ENCODE measurements at places on chromosomes 7 and 10.

DNA sequence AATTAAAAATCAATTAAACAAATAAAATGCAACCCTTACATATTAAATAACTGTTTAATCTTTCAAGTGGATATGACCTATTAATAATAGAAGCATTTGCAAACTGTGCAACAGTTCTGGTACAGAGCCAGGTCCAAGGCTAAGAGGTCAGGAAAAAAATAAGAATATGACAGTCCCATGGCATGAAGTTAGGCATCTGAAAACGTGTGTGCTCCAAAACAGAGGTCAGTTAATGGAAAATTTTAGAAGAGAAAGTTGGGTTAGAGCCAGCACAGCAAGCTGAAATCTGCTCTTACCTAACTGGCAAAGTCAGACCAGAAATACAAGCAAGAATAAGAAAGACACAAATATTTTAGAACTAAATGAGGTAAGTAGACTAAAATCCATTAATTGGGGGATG is 757.7 kb downstream of the GRM8 start:
- no peak for DNase-seq

GRCh38 chr7:137669706-137670105 is 177.1 kb downstream of the DGKI start:
- no peak for DNase-seq

GRCh38 chr10:22640359-22640758 is 74.0 kb downstream of the PIP4K2A start:
- no peak for DNase-seq

DNA sequence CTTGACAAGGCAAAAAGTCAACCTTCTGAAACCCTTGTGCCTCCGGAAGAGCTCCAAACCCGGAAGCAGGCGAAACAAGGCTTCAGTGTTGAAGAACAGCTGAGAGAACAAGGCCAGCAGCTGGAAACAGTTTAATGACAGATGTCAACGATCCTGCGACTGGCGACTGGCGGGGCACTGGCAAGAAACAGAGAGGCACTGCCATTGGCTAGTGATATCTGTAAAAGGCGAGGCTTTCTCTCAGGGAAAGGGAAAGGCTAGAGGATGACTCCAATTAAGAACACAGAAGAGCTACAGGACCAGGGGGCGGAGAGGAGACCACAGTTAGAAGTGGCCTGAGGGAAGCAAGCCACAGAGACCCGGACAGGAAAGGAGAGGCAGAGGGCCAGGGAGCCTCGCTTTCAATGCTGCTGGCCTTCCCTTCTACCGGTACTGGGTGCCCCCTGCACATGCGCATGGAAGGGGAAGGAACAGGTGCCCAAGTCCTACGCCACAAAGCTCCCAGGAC is 19.4 kb downstream of the ITGB1 start:
- DNase-seq, result peak; percentile 15

GRCh38 chr7:152925412-152926147 is 166.0 kb downstream of the ACTR3B start:
- DNase-seq, result no peak

GRCh38 chr7:46633200-46633599 is 712.1 kb upstream of the IGFBP3 start:
- DNase-seq, result no peak

- no peak for DNase-seq
Measured at GRCh38 chr7:70316745-70317144, 718.5 kb downstream of the AUTS2 start.

DNA sequence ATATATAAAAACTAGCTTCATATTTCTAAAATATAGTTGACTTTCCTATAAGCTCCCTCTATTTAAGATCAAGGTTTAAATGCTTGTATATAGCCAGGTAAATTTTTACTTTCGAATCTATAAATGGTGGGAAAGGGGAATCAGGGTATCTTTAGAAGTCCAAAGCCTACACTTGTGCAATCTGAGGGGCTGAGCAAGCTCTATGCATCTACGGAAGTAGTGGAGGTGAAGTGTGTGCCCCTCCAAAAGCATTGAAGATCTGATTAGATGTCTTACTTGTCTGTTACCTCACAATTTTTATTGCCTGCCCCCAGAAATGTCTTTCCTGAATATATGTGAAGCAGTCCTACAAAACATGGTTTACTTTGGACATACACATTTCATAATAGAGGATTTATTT is 1.6 kb downstream of the AKAP9 start:
- no peak for DNase-seq

GRCh38 chr7:124908259-124908658 is 21.4 kb downstream of the POT1 start:
- DNase-seq, result no peak

- DNase-seq, result no peak
Measured at GRCh38 chr10:82888809-82889455, 1013.9 kb downstream of the NRG3 start.

DNA sequence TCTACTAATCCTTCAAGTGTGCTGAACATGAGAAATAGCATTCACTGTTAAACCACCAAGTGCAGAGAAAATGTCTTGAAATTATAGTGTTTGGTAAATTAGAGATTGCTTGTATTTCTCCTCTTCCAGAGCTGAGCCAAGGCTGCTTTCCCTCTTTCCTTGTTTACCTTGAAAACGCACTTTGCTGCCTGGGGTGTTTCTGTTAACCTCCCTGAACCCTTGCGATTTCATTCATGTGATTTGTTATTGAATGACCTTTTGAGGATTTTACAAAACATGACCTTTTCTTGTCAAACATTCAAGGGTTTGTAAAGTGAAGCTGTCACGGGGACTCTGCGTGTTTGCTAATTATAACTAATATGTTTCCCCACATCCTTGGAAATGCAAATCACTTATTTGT is 169.4 kb downstream of the LRMDA start:
- no peak for DNase-seq

GRCh38 chr7:115682507-115682906 is 348.1 kb downstream of the TFEC start:
- no peak for DNase-seq

DNA sequence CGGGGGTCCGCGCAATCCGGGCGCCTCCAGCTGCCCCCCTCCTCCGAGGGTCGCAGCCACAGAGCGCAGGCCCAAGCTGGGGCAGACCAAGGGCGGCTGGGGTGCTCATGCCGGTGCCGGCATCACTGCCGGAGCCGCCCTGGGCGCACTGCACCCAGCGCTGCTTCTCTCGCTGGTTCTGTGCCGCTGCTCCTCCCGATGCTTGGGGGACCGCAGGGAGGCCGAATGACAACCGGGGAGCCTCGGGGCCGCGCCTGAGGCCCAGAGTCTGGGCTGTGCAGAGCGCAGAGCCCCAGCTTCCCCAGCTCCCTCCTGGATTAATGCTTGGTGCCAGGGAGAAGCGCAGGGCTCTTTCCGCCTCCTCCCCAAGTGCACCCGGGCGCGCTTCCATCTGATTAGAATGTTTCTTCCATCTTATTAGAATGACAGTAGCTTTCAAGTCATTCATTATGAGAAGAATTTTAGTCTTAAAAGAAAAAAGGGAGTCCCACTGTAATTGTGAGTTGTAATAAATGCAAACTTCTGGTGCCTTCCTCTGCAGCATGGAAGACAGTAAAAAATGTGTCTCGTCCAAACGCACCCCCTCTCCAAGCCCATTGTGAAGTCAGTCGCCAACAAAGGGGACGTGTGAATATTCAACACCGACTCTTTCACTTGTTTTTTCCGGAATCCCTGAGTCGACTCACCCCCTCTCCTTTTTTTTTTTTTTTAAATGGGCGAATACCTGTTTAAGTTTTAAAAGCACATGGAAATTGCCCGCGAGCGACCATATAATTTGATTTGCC is 19.5 kb upstream of the PTF1A start:
- no peak for DNase-seq

GRCh38 chr10:8510471-8510870 is 456.0 kb downstream of the GATA3 start:
- DNase-seq, result no peak

GRCh38 chr7:54253036-54253373 is 289.2 kb upstream of the VSTM2A start:
- DNase-seq, result no peak

DNA sequence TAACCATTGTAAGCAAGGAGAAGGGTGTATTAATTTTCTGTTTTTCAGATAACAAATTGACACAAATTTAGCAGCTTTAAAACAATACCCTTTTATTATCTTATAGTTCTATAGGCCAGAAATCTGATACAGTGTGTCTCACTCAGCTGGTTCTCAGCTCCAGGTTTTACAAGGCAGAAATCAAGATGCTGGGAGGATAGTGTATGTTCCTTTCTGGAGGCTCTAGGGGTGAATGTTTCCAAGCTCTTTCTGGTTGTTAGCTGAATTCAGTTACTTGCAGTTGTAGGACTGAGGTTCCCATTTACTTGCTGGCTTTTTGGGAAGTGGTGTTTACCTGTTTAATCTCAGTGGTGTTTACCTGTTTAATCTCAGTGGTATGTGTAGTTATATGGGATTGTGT is 125.4 kb downstream of the ADK start:
- no peak for DNase-seq

GRCh38 chr10:3776796-3777571 is 8.0 kb downstream of the KLF6 start:
- DNase-seq, result no peak

DNA sequence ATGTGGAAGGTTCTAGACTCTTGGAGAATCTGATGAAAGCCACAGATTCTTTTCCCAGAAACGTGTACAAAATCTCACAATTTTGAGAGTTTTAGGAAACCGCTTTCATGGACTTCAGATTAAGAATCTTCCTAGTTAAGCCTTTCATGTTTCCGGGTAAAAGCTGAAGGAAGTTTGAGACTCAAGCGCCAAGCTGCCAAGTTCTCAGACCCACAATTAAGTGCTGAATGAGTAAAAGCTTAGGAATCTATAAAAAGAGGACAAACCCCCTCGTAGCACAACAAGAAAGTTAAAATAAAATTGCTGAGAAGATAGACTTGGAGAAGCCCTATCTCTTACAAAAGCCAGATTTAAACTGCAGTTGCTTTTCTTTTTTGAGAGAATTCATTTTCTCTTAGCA is 99.6 kb downstream of the ST8SIA6 start:
- no peak for DNase-seq

DNA sequence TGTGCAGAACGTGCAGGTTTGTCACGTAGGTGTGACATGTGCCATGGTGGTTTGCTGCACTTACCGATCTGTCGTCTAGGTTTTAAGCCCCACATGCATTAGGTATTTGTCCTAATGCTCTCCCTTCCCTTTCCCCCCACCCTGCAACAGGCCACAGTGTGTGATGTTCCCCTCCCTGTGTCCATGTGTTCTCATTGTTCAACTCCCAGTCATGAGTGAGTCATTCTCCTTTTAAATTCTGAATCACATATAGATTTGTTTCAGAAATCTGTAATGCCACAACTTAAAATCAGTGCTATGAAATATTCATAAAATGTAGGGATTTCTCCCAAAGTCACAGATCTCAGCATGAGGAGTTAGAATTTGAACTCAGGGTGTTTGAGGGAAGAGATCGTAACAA is 552.5 kb upstream of the MBL2 start:
- no peak for DNase-seq

GRCh38 chr7:134940729-134941128 is 45.6 kb upstream of the AGBL3 start:
- DNase-seq, result no peak

GRCh38 chr10:74292871-74293427 is 141.9 kb downstream of the ADK start:
- DNase-seq, result no peak

DNA sequence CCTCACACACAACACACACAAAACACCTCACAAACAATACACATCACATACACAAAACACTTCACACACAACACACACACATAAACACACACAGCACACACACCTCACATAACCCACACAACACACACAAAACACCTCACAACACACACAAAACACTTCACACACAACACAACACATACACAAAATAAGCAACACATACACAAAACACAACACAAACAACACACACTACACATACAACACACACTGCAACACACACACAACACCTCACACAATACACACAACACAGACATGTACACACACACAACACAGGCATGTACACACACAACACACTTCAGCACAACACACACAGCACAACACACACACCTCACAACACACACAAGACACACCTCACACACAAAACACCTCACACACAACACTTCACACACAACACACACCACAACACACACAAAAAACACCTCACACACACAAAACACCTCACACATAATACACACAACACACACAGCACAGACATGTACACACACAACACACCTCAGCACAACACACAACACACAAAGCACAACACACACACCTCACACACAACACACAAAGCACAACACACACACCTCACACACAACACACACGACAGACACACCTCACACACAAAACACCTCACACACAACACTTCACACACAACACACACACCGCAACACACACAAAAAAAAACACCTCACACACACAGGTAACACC is 107.5 kb downstream of the TNS3 start:
- DNase-seq, result no peak

GRCh38 chr10:123863721-123864482 is 27.7 kb downstream of the CPXM2 start:
- no peak for DNase-seq

- DNase-seq, result no peak
Measured at GRCh38 chr10:3811291-3811870, 26.4 kb upstream of the KLF6 start.

DNA sequence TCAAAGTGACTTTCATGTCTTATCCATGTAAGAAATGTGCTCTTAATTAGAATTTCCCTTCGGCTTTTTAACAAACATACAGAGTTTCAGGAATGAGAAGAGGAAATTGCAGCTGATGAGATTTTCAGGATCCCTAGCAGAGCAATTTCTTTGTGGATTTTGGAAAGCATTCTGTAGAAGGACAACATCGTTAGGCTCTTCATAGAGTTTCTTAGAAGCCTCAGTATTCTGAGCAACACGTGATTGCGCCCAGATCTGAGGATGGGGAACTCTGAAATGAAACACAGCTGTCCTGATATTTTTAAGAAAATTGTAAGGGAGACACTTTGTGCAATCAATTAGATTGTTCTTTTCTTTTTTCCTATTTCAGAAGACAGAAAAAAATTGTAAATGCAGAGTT is 85.8 kb downstream of the LHFPL3 start:
- DNase-seq, result no peak

- DNase-seq, result no peak
Measured at GRCh38 chr7:127959770-127960169, 71.5 kb downstream of the LRRC4 start.

DNA sequence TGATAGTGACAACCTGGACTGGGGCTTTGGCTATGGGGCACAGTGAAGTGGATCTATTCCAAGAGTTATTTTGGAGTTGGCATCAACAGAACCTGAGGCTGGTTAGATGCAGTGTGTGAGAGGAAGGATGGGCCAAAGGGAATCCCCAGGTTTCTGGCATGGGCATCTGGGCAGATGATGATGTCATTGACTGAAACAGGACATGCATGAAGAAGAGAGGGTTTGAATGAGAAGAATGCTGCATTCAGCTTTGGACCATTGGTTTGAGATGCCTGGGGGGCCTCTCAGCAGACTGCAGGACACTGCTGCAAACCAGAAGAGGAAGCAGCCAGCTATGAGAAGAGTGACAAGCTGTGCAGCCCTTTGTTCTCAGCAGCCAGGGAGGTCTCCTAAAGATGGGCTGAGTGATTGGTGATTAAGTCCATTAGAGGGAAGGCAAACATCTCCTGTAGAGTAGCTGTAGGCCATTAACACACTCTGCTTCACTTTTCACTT is 23.1 kb upstream of the PIK3CG start:
- no peak for DNase-seq

- DNase-seq, result no peak
Measured at GRCh38 chr10:103044942-103045489, 126.9 kb downstream of the CNNM2 start.

Measured in caudate nucleus (tissue), 63 donors.